Activated naive CD4-positive, alpha-beta T cell treated with anti-CD3 and anti-CD28 coated beads for 36 hours (primary cell): ENCODE measurements at places on chromosomes 16 and 17.
A peak's percentile ranks its signal among the peaks of the same experiment; 100 is the strongest.

DNA sequence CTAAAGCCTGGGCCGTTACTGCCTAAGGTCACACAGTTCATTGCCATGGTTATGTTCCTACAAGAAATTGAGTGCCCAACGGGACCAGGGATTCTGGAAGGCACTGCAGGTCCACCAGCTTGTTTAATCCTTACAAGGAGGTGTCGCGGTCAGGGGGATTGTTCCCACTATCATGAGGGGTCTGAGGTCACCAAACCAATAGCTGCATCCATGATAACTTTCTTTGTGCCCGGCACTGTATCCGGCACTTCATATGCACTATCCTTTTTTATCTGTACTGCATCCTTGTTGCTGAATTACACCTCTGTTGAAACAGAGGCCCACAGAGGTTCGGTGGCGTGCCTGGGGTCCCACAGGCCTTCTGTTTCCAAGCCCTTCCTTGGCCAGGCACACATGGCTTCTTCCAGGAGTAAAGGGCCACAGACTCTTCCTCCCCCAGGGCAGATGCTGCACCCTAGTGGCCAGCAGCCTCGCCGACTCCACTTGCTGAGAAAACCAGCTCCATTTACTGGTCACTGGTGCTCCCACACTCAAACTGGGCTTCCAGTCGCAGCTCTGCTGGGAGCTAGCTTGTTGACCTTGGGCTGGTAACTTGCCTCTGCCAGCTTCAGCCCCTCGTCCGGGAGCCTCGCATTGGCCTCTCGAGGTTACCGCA is 82.0 kb upstream of the PLCG2 start:
- peak; percentile 78 for DNase-seq

DNA sequence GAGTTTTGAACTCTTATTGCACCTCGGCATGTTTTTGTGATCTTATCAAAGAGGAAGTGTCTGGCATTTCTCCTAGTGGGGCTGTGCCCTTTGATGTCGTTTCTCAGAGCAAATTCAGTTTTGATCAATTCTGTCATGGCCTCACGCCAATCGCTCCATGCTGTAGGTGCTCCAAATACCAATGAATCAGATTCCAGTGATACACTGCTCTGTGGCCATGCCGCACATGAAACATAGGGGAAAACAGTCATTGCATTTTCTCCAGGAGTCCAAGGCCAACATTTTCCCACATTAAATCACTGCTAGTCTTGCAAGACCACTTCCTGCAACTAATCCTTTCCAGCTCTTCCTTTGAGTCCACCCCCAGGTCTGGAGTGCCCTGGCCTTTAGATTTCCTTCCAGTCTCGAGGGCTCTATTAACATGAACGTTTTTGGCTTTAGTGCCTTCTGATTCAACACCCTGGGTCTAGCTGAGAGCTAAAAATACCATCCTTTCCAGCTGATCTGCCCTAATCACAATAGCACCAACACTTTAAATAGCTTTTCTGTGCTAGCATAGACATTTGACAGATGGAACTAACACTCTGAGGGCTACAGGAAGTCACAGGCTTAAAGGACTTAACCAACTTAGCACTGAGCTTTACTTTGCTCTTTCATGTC is 18.2 kb upstream of the RASL10B start:
- no peak for DNase-seq

DNA sequence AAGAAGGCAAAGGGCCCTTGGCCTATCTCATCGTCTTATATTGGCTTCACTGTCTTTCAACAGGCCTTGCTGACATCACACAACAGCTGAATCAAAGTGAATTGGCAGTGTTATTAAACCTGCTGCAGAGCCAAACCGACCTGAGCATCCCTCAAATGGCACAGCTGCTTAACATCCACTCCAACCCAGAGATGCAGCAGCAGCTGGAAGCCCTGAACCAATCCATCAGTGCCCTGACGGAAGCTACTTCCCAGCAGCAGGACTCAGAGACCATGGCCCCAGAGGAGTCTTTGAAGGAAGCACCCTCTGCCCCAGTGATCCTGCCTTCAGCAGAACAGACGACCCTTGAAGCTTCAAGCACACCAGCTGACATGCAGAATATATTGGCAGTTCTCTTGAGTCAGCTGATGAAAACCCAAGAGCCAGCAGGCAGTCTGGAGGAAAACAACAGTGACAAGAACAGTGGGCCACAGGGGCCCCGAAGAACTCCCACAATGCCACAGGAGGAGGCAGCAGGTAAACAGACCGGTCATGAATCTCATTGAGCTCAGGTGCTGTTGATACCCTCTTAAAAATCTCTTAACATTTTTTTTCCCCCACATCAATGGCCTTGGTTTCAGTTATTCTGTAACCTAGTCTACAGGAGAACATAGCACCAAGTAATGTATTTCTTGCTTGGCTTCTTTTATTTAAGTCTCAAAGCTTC is 64.7 kb downstream of the CDK12 start:
- DNase-seq = no peak

GRCh38 chr17:58092797-58093385 is 9.7 kb downstream of the DYNLL2 start:
- DNase-seq = no peak

- no peak for DNase-seq
Observed at GRCh38 chr16:85751698-85752501, 1.0 kb upstream of the C16orf74 start.

DNA sequence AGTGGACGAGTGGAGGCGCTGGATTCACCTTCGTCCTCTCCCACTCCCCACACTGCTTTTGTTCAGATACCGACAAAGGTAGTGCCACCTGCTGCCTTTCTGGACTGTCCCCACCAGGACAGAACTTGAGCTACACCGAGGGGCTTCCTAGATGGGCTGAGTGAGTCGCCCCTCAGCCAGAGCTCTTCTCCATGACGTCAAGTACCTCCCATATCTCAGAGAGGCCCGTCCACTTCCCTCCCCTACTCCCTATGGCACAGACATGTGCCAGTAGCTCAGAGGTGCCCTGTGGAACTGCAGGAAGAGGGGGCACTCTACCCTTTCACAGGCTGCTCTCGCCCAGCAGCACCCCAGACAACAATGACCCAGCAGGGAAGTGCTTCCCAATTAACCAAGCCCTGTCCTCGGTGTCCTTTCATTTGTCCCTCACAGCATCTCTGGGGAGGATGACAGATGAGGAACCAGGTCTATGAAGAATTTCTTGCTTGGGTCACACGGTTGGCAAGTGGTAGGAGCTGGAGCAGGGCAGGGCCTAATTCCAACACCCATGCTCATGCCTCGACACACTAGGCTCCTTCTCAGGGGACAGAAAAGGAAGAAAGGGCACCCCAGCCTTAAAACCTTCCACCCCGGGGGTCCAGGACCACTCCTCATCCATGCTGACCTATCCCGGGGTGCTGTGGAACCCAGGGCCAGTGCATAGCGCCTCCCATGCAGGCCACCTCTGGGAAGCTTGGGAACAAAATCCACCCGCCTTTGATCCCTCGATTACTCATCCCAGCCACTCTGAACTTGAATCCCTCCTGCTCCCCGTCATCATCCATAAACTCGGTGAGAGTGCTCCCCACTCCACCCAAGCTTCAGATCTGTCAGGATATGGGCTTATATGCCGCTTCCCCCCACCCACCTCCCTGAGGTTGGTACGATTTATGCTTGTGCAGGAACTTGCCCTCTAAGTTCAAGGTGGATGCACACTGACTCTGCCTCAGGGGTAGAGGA is 51.7 kb downstream of the WNT3 start:
- DNase-seq = no peak

- no peak for DNase-seq
Observed at GRCh38 chr16:27214084-27214961, 11.0 kb downstream of the KDM8 start.
